ENCODE measurements at places on chromosomes 13 and 19.

DNA sequence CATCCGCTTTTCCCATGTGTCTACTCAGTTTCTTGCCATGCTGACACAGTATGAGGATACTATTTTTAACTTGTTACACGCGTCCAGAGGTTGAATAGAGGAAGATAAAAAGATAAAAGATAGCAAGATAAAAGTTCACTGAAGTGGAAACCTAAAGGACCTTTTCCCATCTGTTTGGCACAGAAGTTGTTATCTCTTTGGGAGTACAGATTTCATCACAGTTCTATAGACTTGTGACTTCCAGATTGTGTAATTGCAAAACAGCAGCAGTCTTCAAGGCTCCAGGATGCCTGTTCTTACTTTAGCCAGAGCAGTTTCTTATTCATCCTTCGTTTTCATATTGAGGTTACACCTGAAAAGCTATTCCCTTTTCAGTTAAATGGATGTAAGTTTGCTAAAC lies 369.2 kb downstream of the GPC5 start:
- no peak for DNase-seq

DNA sequence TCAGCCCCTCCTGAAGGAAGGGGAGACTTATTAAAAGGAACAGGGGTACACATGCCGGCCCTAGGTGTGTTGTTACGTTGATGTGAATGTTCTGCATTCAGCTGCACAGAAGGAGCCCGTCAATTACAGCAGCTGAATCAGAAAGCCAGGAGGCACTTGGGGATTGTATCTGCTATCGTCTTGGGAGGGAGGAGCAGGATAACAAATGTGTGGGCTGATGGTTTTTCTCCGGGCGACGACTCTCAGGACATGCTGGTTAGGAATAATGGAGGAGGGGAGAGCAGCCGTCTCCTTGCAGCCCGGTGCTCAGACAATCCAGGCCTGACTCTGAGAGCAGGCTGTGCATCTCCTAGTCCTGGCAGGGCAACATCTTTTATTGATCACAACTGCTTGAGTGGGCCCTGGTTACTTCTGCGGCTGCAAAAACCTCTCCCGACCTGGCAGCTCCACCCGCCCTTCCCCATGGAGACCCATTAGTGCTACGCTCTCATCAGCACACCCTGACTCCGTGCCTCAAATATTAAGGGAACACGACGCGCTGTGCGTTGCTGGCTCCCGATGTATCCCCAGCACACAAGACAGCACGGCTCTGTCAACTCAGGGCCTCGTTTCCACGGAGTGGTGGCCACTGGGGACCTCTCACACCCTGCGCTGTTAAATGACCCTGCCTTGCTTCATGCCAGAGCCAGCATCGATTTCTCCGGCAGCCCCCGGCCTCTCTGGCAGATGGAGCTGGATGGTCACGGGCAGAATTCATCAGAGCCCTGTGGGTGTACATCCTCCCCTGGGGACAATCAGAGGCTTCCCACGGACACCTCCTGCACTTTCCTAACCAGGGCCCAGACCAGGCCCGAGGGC lies 25.3 kb downstream of the PEPD start:
- no peak for DNase-seq

DNA sequence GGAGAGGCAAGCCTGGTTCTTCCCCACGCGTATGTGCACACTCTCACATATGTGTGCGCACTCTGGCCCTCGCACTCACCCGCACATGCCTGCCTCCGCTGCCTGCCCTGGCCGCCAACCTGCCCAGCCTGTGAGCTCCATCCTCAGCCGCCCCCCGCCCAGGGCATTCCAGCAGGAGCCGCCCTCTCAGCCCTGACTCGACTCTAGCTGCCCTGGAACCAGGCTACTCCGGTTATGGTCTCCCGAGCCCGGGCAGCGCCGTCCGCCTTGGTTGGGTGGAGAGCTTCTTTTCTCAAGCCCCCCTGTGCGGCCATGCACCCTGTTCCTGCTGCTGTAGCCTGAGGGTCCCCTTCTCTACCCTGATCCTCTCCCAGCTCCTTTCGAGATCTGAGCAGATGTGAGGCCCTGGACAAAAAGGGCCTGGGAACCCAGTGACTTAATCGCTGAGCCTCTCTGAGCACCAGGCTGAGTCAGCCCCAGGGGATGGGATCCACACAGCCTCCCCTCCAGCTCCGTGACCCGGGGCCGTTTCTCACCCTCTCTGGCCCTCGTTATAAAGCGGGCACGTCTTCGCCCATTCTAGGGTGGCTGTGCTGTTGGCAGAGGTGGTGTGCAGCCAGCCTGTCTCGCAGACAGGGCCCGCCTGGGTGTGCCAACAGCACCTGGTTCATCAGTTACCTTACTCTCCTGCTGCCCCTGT lies 191.5 kb downstream of the TEX29 start:
- DNase-seq: no peak

GRCh38 chr19:20279516-20279915 lies 112.5 kb downstream of the ZNF486 start:
- no peak for DNase-seq

GRCh38 chr19:17346109-17346671 lies 8.8 kb downstream of the GTPBP3 start:
- peak; percentile 79 for DNase-seq

DNA sequence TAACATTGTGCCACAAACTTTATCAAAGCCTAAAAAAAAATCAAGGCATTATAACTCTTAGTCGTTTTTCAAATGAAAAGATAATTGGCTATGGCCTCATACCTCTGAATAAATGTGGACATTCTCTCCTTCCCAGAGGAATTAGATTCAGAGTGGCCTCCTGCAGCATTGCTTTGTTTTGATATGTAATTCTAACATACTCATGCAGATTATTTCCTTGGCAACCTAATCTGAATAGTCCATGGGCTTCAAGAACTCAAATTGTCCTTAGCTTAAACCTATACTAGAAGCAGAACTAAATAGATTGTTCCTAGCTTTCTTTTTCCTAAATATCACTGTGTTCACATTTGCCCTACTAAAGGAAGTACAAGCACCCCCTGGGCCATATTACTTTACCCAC lies 1146.9 kb downstream of the OLFM4 start:
- no peak for DNase-seq

- DNase-seq: no peak
These were observed 15.1 kb downstream of the CUL4A start for GRCh38 chr13:113224486-113224885.

DNA sequence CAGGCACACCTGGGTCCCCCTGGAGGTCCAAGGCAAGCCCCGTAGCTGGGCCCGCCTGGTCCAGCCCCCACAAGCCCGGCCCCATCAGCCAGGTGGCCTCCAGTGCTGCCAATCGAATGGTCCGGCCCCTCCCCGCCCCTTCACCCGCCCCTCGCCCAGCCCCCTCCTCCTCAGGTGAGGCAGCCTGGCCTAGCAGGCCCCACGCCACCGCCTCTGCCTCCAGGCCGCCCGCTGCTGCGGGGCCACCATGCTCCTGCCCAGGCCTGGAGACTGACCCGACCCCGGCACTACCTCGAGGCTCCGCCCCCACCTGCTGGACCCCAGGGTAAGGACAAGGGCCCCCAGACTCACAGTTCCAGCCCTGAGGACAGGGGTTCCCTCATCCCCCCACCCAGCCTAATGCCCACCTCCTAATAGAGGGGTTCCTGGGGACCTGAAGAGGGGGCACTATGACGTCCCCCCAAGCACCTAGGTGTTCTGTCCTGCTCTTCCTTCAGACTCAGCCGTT lies at the start of gene HPN:
Gene HPN (plus strand): TSS at position 174 of the 508 bp plus-strand sequence. CDS start 786 bp downstream, outside the sequence.
- no peak for DNase-seq

GRCh38 chr13:25295228-25295627 lies 6.2 kb upstream of the NUP58 start:
- DNase-seq: no peak

DNA sequence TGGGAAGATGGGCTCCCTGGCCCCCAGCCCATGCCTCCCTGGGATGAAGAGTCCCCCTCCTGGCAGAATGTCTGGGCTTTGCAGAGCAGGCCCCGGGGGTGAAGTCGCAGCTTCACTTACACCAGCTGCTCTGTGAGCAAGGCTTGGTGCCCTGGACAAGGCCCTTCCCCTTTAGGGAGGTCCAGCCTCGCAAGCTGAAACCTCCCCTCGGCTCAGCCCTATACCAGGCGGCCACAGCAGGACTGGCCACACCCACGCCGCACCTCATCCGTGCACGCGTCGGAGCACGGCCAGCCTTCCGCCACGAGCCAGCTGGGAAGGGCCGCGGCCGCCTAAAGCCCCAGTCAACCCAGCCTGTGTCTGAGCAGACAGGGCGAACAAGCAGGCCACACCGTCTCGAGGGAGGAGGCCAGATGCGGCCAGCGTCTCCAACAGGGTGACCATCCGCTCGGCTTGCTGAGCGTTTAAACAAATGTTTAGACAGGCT lies 83.2 kb upstream of the MCF2L start:
- no peak for DNase-seq

DNA sequence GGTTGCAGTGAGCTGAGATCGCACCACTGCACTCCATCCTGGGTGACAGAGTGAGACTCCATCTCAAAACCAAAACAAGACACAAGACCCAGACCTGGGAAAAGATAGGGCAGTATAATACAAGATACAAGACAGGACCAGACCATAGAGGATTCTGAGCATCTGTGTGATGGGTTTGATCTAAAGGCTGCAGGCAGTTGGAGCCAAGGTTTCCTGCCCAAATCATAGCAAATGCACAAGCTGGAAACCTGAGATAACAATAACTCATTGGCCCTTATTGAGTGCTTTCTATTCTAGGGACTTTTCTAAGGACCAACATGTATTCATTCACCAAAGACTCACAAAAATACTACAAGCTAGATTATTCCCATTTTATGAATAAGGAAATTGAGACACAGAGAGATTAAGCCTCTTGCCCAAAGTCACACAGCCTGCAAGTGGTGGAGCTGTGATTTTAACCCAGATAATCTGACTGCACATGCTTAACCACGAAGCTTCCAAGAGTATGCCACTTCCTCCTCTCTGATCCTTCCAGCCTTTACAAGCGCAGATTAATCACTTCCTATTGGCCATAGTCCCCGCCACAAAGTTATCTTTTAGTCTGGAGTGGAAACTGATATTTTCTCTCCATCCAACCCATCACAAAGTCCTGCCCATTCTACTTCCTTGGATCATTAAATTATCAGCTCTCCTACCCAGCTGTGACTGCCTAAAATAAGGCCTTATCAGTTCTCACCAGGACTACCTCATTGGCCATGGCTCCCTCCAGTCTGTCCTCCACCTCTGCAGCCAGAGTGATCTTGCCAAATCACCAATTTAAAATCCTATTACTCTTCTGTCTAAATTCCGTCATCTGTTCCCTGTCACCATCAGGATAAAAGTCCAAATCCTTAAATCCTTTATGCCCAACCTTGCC lies 147.2 kb downstream of the FLT1 start:
- DNase-seq: no peak

GRCh38 chr13:73938372-73939070 lies 195.7 kb downstream of the KLF12 start:
- DNase-seq: no peak

GRCh38 chr13:100088273-100088643 lies 635 bp upstream of the PCCA start:
- DNase-seq: no peak

DNA sequence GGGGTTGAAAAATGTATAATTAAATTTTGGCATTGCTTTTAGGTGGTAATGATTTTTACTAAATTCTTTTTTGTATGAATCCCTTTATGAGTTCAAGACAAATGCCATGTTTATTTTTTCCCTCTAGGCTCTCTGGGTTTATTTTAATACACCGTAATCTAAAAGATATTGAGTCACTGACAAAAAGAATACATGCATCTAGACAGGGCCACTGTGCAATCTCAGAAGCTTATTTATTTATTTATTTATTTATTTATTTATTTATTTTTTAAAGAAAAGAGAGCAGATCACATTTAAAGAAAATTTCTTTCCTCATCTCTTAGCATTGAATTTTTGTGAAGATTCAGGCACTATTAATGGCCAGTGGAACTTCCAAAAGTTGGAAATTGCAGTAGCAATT lies 283.9 kb upstream of the SLC10A2 start:
- DNase-seq: no peak

GRCh38 chr13:23673354-23673753 lies 103.1 kb downstream of the TNFRSF19 start:
- no peak for DNase-seq

DNA sequence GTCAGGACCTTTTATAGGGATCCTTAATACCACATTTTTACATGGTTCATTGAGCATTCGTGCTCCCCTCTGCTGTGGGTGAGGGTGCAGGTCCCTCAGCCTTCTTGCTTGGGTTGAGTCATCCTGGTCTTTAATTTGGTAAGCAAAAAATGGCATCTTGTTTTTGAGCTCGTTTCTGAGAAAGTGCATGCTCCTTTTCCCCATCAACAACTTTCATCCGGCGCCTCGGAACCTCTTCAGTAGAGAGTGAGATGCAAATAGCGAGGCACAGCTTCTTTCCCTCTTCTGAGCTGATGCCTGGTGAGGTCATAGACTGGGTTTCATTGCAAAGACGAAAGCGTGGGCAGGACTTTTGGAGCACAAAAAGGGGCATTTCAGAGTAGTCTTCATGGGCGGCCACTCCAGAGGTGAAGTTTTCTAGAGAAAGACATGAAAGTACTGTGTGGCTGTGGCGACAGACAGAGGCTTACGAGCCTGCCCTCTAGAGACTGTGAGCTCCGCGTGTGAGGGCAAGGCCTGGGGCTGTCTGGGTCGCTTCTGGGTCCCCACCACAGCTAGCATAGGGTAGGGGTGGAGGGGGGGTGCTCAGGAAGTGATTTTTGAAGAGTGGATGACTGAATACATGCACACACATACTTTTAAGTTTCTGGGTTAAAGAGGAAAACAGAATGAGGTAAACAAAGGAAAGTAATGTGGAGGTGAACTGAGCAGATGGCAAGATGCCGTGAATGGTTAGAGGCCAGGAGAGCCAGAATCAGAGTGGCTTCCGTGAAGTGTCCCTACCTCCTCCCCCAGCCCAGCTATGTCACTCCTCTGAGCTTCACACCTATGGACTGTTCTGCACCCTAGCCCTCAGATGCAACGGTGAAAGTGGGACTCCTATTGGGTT lies 44.3 kb downstream of the BBC3 start:
- peak; percentile 77 for DNase-seq

DNA sequence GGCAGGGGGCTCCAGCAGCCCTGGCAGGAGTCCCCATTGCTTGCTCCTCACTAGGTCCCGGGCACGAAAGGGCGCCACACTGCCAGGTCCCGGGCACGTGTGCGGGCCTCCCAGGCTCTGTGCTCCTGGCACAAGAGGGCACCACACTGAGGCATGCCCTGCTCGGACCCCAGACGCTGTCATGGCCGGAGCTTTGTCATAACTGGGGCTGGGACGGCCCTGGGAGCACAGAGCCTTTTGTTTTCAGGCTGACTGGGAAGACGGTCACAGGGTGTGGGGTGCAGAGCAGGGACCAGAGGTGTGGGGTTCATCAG lies 7.4 kb downstream of the BSG start:
- DNase-seq: no peak

DNA sequence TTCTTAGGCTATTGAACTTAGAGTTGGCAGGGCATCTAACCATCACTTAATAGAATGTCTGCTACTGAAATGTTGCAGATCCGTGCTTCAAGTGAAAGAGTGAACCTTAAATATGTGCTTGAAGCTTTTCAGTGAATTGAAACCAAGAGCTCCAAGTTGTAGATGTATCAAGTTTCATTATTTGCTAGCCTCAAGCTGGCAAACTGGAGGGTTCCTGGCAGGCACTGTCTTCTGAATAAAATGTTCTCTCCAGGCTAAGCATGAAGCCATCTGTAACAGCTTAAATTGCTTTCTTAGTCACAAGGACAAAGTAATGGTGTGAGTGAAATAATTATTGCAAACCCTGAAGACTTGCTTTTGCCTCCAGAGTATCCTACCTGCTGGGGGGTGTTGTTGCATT lies 415.0 kb upstream of the SPRY2 start:
- no peak for DNase-seq

- no peak for DNase-seq
These were observed 10.2 kb upstream of the EMC10 start for GRCh38 chr19:50465986-50466705.

GRCh38 chr19:12933287-12934072 lies at the start of gene FARSA:
Gene FARSA, minus strand, starts transcription at chr19:12933711. Its CDS starts 15 bp downstream, at chr19:12933696.
- DNase-seq: peak; percentile 83
